ENCODE measurements at places on chromosomes 13 and 19. TPM values are rescaled to one million over a fixed set of nuclear protein-coding genes. Genes with fewer than 3 reads are reported as not detected.

The RFX2 gene
- total RNA-seq: 9.6 TPM

The IGSF23 gene
- total RNA-seq: 0.33 TPM

The ZNF836 gene
- 13.2 TPM for total RNA-seq

The CAMSAP3 gene
- total RNA-seq: not detected

The SCEL gene
- total RNA-seq: not detected

The CRLF1 gene
- 2.5 TPM for total RNA-seq

The GRK1 gene
- total RNA-seq: not detected

The TPTE2 gene
- not detected for total RNA-seq

The SLC1A6 gene
- not detected for total RNA-seq

The CACNG8 gene
- under 0.01 TPM for total RNA-seq

The PBX4 gene
- 1.5 TPM for total RNA-seq

The KL gene
- total RNA-seq: under 0.01 TPM

The PLK5 gene
- total RNA-seq: not detected

The CCNA1 gene
- not detected for total RNA-seq

The NCAN gene
- total RNA-seq: under 0.01 TPM

The SLITRK6 gene
- 14.6 TPM for total RNA-seq

The SPACA4 gene
- total RNA-seq: not detected

The MAST1 gene
- 1.3 TPM for total RNA-seq

The ATP4B gene
- not detected for total RNA-seq

The SELENOV gene
- total RNA-seq: not detected

The CEBPA gene
- total RNA-seq: 0.51 TPM

The KLK15 gene
- total RNA-seq: not detected

All from fibroblast of lung (primary cell).